ENCODE measurements at places on chromosomes 7 and 10.

GRCh38 chr7:140640060-140640637 lies 464 bp downstream of the DENND2A start:
- DNase-seq: no peak

- peak; percentile 28 for DNase-seq
Measured at GRCh38 chr10:79020015-79020491, 48.7 kb upstream of the ZMIZ1 start.

DNA sequence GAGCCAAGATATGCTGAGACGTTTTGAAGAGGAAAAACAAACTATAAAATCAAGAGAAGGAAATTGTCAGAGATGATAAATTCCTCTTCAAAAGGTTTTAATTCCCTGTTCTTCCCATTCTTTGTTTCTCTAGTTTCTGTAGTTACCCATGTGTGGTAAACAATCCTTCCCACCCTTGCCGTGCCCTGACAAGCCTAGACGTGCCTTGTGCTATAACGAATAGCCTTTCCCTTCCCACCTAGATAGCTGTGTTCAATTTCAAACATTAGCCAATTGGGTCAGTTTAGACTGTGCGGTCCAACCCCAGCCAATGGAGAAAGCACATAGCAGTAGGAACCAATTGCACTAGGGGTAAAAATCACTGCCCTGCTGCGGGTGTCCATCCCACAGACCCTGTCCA lies 138.1 kb downstream of the RALA start:
- no peak for DNase-seq

DNA sequence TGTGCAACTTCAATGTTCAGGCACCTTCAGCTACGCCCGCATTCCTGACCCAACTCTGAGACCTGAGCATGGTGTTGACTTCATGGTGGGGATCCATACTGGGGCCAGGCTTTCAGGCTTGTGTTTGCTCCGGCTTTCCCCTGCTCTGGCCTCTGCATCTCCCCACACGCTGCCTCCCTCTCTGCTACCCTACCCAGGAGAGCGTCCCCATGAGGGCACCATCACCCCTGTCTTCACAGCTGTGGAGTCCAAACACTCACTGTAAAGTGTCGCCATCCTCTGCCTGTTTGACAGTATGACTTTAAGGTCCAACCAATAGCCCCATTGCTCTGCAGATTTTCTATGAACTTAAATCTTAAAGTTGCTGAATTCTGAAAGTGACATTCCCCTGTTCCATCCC lies 199.0 kb upstream of the GRB10 start:
- DNase-seq: no peak

- no peak for DNase-seq
Measured at GRCh38 chr7:3415861-3416312, 114.8 kb downstream of the SDK1 start.

- no peak for DNase-seq
Measured at GRCh38 chr10:50600831-50601477, 22.8 kb downstream of the SGMS1 start.

- DNase-seq: no peak
Measured at GRCh38 chr10:3828404-3829155, 43.6 kb upstream of the KLF6 start.

DNA sequence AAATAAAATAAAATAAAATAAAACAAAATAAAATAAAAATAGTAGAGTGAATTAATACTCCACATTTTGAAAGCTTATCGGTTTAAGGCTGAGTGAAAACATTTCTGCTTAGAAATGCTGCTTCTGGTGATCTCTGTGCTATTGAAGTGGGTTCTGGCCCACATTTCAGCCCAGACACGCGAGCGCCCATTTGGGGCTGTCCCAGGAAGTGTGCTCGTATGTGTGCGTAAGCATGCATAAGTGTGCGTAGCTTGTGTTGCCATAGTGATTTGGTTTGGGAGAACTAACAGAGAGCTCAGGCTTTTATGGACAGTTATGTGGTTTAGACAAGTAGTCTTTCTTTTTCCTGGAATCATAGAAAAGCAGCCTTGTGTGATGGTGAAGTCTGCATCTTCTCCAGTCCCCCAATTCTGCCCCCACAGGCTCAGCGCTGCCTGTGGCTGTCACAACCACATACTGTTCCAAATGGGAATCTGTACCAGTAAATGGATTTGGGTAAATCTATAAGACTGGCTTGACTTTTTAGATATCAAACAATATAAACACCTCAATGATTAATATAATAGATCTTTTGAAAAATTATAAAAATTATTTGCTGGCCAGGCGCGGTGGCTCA lies 29.8 kb upstream of the PURB start:
- DNase-seq: no peak

- DNase-seq: no peak
Measured at GRCh38 chr10:55174419-55174818, 373.4 kb upstream of the PCDH15 start.

DNA sequence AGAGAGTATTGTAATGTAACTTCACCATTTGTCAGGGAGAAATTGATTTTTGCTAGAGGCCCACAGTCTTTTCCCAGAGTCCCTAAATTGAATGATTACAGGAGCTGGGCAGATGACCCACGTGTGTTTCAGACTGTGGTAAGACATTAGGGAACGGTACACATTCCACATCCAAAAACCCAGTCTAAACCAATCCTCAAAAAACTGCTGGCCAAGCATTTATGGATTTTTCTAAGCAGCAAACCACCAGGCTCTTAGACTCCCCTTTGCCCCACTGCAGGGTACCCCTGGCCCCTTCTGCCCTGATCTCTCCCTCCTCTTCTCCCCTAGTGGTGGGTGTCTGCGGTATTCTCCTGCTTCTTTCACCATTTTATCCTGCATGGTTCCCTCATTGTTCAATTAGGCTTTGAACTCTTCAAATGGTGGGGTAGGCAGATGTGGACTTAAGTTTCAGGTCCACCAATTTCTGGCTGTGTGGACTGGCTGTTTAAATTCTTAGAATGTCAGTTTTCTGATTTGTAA lies 135.5 kb upstream of the SORCS3 start:
- DNase-seq: no peak

DNA sequence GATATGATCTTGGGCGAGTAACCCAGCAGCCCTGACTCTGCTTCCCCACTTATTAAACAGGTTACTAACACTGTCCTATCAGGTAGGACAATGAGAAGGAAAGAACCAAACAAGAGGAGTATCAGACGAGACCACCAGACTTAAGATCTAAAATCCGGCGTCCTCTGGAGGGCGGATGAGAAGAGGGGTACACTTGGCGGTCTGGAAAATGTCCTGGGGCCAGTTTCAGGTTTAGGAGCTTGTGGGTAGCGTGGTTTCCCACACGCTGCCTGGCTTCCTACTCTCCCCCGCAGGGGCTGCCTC lies 635 bp downstream of the ZNF32 start:
- DNase-seq: no peak

- no peak for DNase-seq
Measured at GRCh38 chr10:82089327-82089726, 214.3 kb downstream of the NRG3 start.

DNA sequence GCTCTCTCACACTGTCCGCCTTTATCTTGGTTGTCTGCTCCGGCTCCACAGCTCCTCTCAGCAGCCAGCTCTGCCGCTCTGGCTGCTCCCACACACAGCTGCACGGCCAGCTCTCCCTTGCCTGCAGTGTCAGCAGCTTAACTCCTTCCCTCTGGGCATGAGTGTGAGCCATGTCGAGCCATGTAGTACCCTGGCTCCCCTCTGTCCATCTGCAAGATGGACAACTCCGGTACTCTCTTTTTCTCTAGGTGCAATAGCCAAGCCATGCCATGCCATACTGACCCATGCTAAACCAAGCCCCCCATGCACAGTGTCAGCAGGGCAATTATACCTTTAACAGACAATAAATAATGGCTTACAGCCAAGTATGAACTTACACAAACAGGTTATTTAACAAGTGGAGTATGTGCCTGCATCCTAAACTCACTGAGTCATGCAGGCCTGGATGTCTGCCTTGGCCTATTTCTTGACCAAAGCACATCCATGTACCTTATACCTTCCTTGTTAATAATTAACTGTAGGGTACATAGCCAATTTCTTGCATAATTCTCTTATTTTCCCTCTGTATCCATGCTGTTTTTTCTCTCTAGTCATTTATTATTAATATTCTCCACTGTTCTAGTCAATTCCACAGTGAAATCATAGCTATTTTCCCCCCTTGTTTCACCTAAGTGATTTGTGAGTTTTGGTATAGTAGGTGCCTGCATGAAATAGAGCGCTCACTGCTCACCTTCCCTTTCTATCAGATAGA lies 170.9 kb downstream of the CDK14 start:
- peak; percentile 58 for DNase-seq

DNA sequence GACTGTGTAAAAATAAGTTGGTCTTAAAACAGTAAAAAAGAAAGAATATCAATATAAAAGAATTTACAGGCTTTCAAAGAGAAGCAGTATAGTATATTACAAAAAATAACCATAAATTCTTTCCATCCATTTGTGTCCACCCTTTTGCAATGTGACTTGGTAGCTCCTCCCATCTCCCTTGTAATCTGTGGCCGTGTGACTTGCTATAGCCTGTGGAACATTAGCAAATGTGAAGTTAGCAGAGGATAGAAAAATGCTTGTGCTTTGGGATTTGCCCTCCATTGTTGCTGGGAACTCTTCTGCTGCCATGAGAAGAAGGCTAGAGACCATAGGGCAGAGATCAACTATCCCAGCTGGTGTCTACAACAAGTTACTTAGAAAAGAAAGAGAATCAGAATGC lies 30.2 kb downstream of the KLHL7 start:
- DNase-seq: no peak

DNA sequence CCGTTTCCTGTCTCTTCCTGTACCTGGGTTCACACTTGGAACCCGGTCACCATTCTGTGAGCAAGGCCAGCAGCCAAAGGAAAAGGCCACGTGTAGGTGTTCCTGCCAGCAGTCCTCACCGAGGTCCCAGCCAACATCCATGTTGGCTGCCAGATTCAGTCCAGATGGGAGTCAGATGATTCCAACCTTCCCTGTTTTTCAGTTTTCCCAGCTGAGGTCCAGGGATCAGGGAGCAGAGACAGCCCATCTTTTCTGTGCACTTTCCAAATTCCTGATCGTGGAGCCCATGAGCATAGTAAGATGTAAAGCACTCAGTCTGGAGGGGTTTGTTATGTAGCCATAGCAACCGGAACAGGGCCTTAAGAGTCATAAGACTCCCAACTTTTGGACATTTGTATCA lies 3.9 kb upstream of the PVRIG start:
- DNase-seq: no peak

DNA sequence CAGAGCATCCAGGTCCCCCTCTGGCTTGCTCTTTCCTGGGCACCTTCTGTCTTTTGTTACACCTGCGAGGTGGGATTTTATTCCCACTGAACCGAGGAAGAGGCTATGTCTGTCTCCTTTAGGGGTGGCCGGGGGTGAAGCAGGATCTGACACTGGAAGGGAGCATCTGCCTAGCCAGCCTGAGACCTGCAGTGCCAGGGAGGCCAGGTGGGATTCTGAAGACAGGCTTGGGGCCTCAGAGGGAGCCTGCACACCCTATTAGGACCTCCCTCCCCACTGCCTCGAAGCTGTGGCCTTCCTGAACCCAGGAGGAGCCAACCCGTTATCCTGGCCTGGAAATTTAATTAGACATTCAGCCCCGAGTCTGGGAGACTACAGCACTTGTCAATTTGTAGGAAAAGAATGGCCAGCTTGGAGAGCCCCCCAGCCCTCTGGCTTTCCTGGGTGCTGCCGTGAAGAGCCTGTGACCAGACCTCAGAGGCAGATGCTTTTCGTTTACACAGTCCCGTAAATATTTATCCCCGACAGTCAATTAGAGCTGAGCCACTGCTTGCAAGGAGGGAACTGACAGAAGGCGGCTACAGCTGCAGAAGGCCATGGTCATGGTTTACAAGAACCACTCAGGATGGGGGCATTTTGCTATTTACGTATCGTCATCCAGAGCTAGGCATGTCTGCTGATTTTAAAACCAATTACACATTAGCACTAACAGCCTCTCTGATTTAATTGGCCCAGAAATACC lies 19.7 kb downstream of the CHAT start:
- DNase-seq: peak; percentile 23

- DNase-seq: no peak
Measured at GRCh38 chr10:86657011-86657395, 2.7 kb downstream of the OPN4 start.

DNA sequence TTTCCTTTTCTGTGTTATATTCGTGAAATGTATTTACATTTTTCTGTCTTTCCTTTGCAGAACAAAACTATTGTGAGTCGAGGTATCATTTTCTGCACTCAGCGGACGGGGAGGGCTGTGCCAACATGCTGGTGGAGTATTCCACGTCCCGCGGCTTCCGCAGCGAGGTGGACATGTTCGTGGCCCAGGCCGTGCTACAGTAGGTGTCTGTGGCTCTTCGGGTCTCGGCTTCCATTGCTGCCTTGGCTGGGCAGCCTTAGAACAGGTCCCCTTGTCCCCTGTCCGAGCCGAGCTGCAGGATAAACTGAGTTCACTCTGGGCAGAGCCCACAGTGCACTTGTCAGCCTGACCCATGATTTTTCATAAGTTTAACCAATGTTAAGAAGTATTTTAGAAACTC lies 14.5 kb downstream of the GET4 start:
- peak; percentile 49 for DNase-seq

- DNase-seq: no peak
Measured at GRCh38 chr7:23938937-23939552, 229.0 kb downstream of the STK31 start.

- DNase-seq: no peak
Measured at GRCh38 chr10:1020460-1020859, 5.2 kb downstream of the IDI2 start.

DNA sequence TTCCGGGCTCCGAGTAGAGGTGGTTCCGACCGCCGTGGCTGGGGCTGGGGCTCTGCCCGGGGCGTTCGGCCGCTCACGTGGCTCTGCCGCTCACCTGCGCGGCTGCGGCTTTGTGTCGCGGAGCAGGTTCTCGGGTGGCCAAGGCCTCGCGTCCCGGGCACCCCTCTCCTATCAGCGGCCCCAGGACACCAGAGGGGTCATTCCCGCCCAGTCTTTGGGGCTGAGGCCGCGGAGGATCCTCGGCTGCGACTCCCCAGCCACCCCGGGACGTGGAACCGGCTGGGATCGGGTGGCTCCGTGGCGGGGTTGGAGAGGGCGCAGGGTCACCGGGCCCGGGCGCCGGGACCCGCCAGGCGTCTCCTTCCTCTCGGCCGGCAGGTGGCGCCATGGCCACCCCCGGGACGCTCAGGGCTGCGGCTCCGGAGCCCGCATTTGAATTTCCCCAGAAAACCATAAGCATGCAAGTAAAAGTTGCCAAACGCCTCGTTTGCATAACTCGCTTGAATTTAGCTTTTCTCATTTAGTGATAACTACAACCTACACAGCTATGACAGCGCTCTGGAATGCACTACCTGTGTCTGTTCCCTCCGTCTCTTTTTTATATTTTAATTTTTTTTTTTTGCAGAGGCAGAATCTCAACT lies 1.2 kb downstream of the COL26A1 start:
- no peak for DNase-seq

- DNase-seq: no peak
Measured at GRCh38 chr7:111274857-111275256, 183.9 kb downstream of the LRRN3 start.

- DNase-seq: no peak
Measured at GRCh38 chr7:2666588-2667250, 21.3 kb upstream of the AMZ1 start.
